Stimulated activated CD8-positive, alpha-beta memory T cell treated with anti-CD3 and anti-CD28 coated beads, Interleukin-7, amount 100 ng/mL, for 4 hours (primary cell): ENCODE measurements at places on chromosomes 1 and 21.

DNA sequence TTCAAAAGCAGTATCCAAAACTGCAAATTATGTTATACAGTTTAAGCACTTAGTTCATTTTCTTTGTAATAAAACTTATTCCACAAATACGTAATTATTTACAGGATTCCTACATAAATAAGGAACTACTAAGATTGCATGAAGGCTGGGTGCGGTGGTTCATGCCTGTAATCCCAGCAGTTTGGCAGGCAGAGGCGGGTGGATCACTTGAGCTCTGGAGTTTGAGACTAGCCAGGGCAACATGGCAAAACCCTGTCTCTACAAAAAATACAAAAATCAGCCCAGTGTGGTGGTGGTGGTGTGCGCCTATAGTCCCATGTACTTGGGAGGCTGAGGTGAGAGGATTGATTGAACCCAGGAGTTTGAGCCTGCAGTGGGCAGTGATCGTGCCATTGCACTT lies 69.3 kb downstream of the POU2F1 start:
- DNase-seq = no peak

DNA sequence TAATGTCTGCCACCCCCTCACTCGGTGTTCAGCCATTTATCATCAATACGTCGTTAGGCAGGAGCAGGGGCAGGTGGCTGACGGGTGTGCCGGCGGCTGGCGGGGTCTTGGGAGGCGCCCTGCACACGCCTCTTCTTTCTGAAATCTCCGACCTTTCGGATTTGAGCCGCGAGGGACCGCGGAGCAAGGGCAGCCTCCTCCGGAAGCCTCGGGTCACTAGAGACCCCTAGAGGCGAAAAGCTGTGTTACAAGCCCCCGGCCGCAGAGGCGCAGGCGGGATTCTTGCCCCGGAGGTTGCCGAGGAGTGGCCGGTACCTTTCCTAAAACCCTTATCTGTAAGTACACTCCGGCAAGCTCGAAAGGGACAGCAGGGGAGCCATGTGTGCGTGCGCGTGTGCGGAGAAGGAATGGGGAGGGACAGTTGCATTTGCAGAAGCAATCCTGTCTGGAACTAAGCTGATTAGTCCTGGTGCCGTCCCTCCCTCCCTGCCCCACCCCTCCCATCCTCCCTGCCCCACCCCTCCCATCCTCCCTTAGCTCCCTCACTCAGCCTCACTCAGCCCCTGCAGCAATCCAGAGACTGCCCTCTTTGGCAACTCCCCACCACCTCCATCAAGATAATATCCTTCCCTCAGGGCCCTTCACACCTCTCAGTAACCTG lies 11.0 kb downstream of the BRINP2 start:
- no peak for DNase-seq

GRCh38 chr21:42757826-42758655 lies 104.6 kb downstream of the PDE9A start:
- DNase-seq = no peak

GRCh38 chr1:243672539-243673074 lies 177.4 kb downstream of the AKT3 start:
- no peak for DNase-seq

- DNase-seq = no peak
These were observed 93.0 kb upstream of the TENT5C start for GRCh38 chr1:117512728-117513321.

DNA sequence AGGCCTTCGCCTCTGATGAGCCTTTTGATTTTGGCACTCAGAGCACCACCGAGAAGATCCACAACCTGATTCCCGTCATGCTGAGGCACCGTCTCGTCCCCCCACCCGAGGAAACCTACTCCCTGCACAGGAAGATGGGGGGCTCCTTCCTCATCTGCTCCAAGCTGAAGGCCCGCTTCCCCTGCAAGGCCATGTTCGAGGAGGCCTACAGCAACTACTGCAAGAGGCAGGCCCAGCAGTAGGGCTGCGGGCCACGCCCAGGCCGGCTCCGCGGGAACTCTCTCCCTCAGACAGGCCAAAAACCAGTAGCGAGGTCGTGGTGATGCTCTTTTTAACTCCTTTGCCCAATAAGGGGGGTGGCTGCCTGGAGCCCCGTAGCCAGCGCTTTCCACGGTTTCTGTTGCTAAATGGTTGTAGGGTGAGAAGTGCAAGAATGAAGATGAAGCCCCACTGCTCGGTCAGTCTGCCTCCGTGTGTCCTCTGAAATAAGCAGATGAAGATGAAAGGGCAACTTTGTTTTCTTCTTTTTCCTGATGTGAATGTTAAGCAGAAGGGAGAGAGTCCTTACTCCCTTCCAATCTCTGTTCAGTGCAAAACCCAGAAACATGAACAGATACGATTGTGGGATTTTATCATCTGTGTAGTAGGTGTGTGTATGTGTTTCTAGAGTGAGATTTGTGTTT lies 46.5 kb downstream of the COQ8A start:
- no peak for DNase-seq

GRCh38 chr21:16372586-16372985 lies 642.8 kb downstream of the USP25 start:
- DNase-seq = no peak

DNA sequence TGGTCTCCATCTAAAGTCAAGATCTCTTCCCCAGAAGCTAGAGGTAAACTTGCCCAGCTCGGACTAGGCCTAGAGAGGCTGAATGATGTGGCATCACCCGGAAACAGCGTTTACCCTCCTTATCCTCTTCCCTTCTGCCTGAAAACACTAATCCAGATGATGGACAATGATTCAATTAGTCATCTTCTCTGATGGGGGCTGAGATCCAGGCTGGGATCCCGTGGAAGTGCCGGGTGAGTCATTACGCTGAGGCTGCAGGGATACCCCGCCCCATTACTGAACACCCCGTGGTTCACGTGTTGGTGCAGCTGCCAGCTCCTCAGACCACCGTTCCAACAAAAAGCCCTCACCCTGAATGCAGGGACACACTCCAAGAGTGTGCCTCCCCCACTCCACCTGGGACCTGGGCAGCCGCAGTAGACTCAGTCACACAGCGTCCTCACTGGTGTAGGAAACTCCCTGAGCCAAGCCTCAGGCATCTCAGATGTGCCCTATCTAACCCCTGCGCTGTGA lies 2.0 kb downstream of the S100A6 start:
- no peak for DNase-seq

GRCh38 chr1:20981915-20982314 lies 194.8 kb downstream of the EIF4G3 start:
- DNase-seq = no peak

DNA sequence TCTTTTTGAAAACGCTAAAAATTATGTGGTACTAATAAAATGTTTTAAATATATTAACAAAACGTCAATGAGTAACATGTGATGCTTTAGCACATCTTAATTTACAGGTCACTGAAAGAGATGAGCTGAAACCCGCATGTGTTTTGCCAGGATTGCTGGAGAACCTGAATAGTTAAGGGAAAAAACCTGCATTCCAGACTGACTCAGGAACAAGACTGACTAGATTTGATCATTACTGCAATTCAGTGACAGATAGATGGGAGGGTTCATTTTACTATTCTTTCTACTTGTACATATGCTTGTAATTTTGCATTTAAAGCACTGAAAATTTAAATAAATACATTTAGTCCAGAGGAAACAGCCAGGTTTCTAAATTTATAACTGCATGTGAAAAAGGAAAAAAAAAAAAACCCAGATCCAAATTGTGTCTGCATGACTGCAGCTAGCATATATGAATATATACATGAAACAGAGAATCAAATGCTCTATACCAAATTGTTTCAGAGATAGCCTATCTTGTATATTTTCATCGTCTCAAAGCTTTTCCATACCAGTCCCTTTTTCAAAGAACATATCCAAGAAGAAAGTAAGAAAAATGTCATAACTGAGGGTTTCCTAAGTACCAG lies 71.7 kb downstream of the APP start:
- DNase-seq = no peak

- no peak for DNase-seq
These were observed 5.9 kb upstream of the TFF2 start for GRCh38 chr21:42356650-42357049.

GRCh38 chr1:109229531-109230127 lies 15.9 kb downstream of the SARS1 start:
- DNase-seq = no peak

GRCh38 chr1:222117809-222118208 lies 375.9 kb upstream of the DUSP10 start:
- no peak for DNase-seq

DNA sequence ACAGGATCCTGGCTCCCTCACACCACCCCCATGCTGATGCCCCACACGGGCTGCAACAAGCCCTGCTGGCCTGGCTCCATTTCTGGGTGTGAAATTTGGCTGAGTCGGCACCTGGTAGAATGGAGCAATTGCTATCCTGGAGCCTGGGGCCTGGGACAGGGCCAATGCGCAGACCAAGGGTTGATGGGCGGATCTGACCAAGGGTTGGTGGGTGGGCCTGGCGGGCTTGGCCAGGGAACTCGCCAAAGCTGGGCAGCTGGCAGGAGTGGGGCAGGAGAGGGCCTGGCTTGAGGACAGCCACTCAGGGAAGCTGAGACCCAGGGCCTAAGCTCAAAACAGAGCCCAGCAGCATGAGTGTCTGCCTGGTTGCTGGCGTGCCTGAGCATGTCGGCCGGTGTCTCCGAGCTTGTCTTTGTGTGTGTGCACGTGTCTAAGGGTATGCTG lies 70.9 kb upstream of the POU3F1 start:
- DNase-seq = no peak

DNA sequence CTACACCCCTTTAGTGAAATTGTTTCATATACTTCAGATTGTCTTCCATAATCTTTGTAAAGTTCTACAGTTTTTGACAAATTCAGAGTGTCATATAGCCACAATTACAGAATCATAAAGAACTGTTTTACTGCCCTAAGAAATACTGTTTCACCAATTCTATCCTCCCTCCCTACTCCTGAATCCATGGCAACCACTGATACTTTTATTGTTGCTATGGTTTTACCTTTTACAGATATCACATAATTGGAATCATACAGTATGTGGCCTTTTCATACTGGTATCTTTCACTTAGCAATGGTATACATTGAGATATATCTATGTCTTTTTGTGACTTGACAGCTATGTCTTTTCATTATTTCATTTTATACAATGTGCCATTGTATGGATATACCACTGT lies 34.1 kb downstream of the RC3H1 start:
- DNase-seq = no peak

GRCh38 chr1:84257617-84258016 lies 43.9 kb upstream of the SAMD13 start:
- DNase-seq = no peak

DNA sequence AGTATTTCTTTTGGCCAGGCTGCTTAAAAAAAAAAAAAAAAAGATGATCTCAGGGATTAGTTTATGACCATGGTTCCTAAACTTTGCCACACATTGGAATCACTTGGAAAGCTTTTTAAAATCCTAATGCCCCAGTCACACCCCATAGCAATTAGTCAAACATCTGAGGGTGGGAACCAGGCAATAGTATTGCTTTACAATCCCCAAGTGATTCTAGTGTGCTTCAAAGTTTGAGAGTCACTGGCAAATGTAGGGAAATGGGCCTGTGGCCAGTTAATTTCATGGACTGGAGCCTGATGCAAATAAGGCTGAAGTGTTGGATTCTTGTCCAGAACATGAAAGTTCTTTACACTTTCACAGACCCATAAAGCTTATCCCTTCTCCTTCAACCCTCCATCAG lies 374.6 kb upstream of the ESRRG start:
- no peak for DNase-seq

DNA sequence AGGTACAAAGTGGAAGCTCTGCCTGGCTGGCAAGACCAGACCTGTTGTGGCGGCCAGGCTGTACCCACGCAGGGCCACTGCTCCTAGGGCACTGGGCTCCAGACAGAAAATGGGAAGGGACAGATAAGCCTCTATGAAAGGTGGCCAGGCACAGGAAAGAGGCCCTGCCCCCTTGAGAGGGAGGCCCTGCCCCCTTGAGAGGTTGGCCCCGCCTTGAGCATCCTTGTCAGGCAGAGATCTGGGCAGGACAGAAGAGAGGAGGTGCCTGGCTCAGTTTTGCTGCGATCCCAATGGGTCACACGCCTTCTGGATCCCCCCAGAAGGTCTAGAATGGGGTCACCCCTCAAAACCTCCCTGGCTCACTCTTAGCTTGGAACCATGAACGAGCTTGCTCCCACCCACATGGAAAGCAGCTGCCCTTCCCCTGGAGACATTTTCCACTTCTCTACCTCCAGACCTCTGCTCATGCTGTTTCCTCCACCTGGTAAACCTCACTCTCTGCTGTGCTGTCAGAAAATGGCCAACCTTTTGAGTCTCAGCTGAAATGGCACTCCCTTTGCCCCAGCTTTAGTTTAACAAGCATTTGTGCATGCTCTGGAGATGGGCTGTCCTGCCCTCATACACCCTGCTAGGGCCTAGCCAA lies 17.5 kb upstream of the ECE1 start:
- DNase-seq = no peak

- DNase-seq = no peak
These were observed 345.3 kb downstream of the MATN1 start for GRCh38 chr1:30378003-30378596.

GRCh38 chr21:34046917-34047316 lies 26.5 kb upstream of the MRPS6 start:
- no peak for DNase-seq

DNA sequence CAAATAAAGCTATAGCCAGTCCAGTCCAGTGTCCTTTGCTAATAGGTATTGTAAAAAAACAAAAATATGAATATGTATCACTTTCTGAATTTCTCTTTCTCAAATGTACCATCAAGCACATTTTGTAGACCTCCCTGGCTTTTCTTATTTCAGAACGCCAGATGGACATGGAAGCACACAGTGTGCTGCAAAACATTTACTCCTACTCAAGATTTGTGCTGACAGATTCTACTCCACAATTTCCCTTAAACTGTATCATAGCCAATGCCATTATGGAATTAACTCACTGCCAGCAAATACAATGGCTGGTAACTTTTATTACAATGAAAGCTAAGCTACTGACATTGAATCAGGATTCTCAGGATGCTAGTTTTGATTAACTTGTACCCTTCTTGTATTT lies 30.8 kb upstream of the PLPPR4 start:
- no peak for DNase-seq
